ENCODE measurements at places on chromosomes 7 and 10.

DNA sequence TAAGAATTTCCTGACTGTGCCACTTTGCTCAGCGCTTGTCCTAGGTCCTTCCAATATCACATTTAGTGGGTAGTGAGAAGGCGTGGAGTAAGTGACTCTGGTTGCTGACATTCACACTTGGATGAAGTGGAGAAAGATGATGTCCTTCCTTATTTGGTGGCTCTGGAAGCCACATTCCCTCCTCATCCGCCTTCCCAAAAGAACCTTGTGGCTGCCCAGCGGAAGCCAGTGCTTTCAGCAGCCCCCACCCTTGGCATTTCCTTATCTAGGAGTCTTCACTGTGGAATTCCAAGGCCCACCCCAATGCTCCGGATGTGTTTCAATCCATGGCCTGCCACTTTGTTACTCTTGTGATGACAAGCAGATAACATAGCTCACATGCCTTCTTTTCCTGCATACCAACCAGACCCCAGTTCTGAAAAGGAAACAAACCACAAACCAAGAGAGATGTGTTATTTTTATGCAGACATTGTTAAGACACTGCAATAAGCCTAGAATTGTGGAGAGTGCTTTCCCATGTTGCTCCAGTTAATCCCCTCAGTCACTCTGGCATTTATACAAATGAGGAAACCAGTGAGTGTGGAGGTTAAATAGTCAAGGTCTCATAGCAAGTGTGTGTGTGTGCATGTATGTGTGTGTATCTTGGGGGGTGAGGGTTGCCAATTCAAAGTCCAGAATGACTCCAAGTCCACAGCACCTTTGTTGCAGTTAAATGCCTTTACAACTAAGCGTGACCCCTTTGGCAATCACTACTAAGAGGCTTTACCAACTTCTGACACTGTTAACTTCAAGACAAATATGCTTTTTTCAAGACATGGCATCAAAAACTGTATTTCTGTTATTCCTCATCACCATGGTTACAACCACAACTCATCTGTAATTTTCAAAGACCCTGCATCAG lies 10.3 kb upstream of the ANKRD1 start:
- DNase-seq = no peak

DNA sequence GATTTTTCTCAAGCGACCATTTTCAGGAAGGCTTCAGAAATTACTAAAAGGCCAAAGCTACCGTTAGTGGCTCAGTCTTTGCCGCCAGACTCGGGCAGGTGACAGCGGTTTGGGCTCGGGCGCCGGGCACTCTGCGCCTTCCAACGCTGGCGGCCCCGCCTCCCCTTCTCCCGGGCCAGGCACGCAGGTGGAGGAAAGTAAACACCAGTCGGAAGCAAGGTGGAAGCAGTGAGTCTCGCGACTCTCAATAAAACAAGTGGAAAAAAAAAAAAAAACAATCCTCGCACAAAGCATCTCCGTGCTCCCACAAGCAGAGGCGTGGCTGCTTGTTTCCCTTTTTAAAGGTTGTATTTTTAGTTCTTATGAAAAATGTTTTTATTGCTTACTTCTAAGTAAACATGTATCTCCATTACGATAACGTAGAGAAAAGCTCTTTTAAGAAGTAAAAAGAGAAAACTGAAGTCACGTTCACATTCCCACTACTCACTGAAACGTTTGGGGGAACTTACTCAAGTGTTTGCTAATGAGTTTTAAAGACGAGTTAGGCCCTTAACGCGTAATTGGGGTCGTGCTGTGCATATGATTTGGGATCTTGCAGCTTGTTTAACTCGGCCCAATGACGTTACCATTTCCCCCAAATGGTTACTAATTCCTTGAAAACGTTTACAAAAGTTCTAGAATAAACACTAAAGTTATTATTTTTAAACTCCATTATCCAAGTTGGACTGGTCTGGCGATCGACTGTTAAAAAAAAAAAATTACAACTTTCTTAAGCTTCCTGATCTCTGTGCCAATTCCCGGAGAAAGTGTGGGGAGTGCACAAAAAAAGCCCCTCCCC lies 864 bp downstream of the CDCA7L start:
- DNase-seq = no peak

DNA sequence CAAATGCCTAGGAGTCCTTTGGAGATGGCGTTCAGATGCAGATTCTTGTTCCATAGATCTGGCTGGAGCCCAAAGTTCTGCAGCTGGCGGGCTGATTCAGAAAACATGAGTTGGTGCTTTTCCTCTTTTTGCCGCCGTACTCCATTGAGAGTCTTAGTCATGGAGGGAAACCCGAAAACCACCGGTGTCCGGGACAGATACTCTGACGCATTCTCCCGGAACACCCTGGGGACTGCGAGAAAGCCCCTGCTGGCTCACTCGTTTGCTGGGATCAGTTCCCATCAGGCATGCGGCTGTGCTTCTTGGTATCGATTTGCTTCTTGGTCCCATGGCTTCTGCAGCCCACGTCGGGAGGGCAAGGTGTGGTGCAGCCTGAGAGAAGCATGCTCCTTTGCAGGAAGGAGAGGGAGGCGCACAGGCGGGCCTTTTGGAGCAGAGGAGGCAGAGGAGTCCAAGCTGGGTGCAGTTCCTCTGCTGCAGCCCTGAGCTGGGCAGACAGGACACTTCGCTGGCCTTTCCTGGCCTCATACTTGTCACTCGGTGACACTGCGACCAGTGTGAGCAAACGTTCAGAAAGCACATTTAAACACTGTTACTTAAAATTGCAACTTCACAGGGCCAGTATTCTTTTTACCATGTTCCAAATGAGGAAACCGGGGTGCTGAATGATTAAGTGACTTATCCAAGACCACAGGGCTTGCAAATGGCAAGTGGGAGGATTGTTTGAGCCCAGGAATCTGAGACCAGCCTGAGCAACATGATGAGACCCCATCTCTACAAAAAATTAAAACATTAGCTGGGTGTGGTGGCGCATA lies 30.6 kb upstream of the PFKFB3 start:
- no peak for DNase-seq

DNA sequence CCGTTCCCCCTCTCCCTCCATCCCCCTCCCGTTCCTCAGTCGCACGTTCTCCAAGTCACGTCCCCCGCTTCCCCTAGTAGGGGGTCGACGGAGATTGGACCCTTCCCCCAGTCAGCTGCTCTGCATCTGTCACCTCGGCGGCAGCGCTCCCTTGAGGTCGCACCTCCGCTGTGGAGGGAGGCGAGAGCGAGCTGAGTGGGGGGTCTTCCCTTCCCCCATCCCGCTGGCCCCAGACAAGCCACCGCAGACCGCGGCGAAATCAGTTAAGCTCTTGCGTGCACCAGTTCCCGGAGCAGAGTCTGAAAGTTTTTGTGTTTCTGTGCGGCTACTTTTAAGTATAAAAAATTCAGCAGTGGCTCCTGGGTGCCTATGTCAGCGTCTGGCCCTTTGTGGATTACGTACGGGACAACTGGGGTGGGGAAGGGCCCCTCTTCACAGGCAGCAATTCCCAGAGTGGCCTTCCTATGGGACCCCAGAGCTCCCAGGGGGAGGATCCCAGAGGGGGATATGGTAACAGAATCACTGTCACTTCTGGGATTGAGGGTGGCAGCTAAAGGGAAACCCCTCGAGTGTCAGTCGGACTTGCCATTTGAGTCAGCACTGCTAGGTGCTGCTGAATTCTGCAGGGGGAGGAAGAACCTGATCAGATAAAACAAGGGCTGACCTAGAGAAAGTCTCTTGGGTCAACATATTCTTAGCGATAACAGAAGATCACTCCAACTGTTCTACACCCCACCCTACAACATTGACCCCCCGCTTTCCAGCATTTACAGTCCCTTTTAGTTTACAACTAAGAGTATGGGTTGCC lies 12.5 kb upstream of the DDIT4 start:
- DNase-seq = peak; percentile 48

DNA sequence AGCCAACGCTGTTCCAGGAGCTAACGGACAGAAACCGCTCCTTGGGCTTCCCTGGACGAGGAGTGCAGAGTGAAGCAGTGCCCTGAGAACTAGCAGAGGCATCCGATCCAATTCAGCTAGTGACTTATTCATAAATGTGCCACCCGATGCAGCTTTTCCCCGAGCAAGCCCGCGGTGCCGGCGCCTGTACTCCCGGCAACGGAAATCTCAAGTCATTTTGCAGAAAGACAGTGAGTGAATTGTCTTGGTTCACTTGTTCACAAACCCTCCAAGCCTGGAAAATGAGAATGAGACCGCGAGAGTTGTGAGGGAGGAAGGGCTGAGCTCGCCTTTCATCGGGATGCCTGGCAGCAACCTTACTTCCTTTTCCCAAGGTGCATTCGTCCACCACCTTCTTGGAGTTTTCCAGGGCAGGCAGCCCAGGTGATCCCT lies 87.5 kb downstream of the COBL start:
- no peak for DNase-seq

DNA sequence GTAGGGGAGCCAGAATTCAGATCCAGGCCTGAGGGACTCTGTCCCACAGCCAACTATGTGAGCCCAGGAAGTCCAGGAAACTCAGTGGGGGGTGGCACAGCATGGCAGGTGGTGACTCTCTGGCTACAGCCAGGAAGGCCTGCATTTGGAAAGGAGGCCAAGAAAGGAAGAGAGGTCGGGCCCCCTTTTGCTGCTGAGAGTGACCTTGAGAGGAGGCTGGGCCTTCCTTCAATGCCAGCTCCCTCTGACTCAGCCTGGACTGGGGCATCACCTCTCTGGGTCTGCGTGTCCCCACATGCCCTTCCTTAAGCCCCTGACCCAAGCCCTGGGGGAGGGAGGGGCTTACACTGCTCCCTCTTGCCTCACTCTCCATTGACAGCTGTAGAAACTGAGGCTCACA lies 6.4 kb upstream of the MYL10 start:
- no peak for DNase-seq

GRCh38 chr10:114427124-114427852 lies 23.0 kb upstream of the AFAP1L2 start:
- DNase-seq = no peak

GRCh38 chr10:119031496-119032059 lies 2.1 kb downstream of the NANOS1 start:
- DNase-seq = no peak

DNA sequence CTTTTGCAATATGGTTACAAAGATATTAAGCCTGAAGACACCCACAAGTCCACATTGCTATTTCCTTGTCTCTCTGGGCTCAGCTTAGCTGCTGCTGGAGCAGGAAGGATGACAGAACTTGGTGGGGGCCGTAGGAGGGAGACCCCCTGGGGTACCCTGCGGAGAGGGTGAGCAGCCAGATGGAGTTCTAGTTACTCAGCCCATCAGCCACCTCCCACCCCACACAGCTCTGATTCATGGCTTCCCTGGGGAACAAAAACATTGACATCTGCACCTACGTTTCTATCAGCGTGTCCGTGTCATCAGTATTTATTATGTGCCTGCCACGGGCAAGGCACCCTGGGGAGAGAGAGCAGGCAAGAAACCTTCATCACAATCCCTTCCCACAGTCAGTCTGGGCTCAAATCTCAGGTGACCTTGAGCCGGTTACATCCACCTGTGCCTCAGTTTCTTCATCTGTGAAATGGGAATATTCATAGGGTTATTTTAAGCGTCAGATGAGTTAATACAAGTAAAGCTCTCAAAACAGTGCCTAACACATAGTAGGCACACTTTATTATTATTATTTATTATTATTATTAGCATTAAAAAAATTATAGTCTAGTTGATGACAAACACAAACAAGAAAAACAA lies 131.5 kb downstream of the C10orf105 start:
- DNase-seq = no peak

GRCh38 chr10:92420546-92421275 lies 129.7 kb downstream of the MARCHF5 start:
- no peak for DNase-seq

GRCh38 chr7:151436446-151437158 lies 3.3 kb downstream of the CRYGN start:
- DNase-seq = no peak

DNA sequence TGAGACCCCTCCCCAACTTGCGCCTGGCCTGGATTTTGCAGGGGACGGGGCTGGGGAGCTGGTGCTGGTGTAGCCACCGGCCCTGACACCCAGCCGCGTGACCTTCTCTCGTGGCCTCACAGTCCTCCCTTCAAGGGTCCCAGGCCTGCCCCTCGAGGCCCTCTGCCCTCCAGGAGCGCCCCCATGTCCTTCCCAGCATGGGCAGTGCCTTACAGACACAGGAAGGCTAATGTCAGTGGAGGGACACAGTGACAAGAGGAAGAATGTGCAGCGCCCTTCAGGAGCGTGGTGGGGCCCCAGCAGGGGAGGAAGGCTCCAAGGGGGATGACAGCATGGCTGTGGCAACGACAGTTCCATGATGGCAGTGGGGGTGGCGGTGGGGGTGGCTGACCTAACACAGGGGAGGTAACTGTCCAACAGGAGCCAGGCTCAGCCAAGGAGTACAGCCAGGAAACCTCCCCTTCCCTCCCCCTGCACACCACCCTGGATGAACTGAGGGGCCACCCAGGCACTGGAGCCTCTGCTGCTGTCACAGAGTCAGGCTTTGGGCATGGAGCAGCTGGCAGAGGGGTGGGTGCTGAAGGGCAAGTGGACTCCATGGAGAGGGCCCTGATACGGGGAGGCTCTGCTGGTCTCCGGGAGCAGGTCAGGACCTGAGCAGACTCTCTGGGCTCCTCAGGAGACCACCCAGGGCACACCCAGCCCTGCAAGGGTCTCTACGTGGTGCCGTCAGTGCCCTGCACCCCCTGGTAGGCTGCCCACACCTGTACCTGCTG lies 76.0 kb upstream of the RET start:
- no peak for DNase-seq

- DNase-seq = no peak
Observed at GRCh38 chr7:100676501-100677306, 3.2 kb downstream of the GNB2 start.

GRCh38 chr10:4947635-4948596 lies 15.3 kb upstream of the AKR1C1 start:
- no peak for DNase-seq

GRCh38 chr10:71598621-71599055 lies 120.9 kb downstream of the C10orf105 start:
- peak; percentile 52 for DNase-seq
